Cerebellum (tissue), 4 donors: ENCODE measurements at places on chromosomes 4 and X.

GRCh38 chr4:153645183-153645582 is 38.9 kb upstream of the TLR2 start:
- no peak for DNase-seq

GRCh38 chr4:57605376-57605775 is 495.2 kb upstream of the IGFBP7 start:
- DNase-seq, result no peak

DNA sequence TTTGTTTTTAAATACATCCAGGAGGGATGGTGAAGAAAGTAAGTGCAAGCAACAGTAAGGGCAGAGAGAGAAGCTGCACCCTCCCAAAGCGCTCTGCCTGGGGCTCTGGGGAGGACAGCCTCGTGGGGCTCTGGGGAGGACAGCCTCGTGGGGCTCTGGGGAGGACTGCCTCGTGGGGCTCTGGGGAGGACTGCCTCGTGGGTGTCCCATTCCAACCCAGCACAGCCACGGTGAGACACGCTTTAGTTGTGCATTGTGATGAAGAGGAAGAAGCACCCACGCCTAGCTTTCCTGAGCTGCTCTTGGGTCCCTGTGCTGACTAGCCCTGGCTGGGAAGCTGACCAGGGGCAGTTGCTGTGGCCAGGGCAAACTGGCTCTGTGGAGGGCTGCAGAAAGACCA is 43.1 kb upstream of the SLC25A4 start:
- DNase-seq, result no peak

GRCh38 chr4:3821580-3822229 is 55.5 kb downstream of the ADRA2C start:
- no peak for DNase-seq

DNA sequence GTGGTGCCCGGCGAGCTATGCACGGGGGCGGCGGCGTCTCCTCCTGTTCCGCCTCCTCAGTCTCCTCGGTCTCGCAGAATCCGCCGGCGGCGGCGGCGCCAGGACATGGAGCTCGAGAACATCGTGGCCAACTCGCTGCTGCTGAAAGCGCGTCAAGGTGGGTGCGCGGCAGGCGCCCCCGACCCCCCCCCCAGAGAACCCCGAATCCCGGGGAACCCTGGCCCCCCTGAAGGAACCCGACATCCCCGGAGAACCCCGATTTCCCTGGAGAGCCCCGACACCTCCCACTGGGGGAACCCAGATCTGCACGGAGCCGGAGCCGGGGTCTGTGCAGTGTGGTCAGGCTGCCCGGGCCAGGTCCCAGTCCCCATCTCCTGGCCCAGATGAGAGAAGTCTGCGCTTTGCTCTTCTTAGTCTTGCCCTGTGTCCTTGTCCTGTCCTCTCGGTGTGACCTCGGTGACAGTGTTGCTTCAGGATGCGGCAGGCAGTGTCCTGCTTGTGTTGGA is 648 bp downstream of the GRK4 start:
- DNase-seq, result peak; percentile 60

- DNase-seq, result no peak
Observed at GRCh38 chr4:2888886-2889285, 45.2 kb downstream of the ADD1 start.

- no peak for DNase-seq
Observed at GRCh38 chrX:28659269-28659668, 72.0 kb downstream of the IL1RAPL1 start.

- DNase-seq, result no peak
Observed at GRCh38 chr4:53477038-53477565, 99.7 kb downstream of the FIP1L1 start.

- DNase-seq, result no peak
Observed at GRCh38 chr4:151093203-151093602, 6.2 kb upstream of the RPS3A start.

DNA sequence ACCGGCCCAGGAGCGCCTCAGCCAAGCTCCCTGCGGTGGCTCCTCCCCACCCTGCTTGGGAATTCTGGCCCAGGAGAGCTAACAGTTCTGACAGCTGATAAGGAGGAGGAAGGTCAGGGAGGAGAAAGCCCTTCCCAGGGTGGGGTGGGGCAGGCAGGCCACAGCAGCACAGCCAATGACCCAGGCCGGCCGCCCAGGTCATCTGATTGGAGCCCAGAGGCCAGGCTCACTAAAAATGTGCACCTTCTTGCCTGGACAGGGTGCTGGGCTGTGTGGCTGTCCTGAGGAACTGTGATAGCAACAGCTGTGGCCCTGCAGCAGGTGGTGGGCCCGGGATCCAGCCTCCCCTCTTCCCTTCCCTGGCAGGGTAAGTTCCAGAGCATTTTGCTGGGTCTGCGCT is 17.2 kb upstream of the SH3TC1 start:
- no peak for DNase-seq

GRCh38 chr4:155060873-155061272 is 147.6 kb upstream of the NPY2R start:
- no peak for DNase-seq

DNA sequence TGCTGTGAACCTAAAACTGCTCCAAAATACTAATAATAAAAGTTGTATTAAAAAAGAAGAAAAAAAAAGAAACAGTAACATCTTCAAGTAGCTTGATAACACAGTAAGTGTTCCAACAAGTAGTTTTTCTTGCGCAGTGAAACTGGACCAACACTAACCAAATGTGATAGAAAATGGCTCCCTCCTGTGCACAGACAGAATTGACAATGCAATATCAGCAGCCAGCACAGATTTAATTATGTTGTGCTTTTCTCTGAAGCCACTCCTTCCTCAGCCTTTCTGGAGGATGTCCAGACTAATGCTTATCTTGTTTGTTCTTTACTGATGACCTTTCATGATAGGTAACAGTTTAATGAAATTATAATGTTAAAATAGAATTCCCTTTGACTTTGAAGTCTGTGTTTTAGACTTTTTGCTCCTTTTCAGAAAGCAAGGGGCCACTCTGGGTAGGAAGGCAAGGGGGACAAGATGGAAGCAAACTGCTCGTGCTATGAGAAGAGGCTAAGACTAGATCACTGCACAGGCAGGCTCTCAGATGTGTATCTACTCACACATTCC is 147.1 kb upstream of the RPL34 start:
- no peak for DNase-seq

DNA sequence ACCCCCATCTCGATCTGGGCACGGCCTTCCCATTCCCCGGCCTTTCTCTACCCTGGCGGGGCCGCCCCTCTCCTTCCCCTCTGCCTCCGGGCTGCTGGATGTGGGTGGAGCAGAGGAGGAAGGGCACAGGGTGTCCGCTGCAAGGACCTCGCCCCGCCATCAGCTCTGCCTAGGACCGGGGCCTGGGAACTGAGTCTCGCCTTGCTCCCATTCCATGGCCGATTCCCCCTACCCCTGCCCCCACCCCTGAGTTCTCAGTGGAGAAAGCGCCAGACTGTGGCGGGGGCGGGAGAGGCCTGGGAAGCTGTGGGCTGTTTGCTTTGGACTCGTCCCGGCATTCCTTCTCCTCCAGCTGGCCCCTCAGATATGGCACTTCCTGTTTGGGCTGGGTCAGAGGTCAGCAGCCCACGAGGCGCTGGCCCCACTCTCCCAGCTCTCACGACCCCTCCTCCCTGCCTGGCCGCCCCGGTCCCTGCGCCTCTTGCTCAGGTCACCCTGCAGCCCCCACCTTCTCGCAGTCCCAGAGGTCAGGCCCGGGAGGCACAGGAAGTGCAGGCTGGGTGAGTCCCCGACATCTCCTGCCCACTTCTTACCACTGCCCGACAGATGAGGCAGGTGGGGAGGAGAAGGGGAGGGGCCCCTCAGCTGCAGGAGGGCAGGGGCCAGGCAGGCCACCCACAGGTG is 6.4 kb upstream of the BGN start:
- DNase-seq, result no peak

DNA sequence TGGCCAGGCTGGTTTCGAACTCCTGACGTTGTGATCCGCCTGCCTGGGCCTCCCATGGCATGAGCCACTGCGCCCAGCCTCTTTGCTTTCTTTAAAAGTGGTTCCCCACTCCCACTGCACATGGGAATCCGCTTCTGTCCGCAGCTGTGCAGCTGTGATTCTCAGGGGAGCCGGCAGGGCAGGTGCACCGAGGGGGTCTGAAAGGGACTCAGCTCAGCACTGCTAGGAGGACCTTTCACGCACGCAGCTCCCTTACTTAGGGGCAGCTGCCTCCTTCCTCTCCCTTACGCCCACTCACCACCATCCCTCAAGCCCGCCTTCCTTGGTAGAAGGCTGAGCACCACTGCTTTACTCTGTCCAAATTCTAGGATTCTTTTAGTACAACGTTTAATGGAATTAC is 40.4 kb upstream of the CYP4V2 start:
- no peak for DNase-seq

DNA sequence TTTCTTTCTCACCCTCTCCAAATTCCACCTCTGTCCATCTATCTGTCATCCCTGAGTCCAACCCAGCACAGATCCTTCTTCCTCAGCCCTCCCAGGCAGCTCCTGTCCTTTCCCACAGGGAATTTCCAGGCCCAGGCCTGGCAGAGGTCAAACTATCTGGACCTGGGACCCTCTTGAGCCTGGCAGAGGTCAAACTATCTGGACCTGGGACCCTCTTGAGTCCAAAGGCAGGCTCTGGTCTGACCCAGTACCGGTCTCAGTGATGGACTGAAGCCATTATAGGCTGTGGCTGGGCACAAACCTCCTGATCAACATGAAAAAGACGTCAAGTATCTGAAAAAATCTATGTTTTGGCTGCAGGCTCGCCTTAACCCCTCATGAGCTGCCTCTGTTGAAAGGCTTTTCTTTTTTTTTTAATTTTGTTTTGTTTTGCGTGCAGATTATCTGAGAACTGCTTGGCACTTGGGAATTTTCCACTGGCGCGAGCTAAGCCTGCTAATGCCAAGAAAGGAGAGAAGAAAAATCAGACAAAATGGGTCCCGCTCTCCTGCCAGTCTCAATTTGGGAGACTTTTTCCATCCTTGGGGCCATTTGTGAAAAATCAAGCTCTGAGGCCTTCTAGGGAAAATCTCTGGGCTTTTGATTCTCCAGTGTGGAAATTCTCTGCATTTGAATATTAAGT is 31.2 kb downstream of the MSX1 start:
- no peak for DNase-seq

DNA sequence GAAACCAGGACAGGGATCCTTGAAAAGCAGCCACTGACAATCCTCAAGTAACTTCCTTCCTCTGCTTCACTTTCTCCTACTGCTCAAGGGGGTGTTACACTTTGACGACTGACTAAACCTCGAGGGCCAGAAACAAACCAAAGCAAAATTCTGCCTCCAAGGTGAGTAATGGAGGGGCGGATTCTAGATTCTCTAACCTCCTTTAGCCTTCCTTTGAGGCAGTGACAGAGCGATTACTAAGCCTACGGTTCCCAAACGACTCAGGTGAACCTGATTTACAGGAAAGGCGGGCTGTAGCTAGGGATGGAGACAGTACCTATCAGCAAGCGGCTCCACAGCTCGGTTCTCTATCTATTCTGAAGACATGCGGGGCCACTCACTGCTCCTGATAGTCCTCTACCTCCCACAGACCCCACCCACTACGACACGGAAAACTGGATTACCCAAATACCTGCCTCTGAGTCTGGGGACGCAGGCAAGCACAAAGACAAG is 487 bp downstream of the TBCK start:
- no peak for DNase-seq

- no peak for DNase-seq
Observed at GRCh38 chr4:156969911-156970310, 1.7 kb downstream of the PDGFC start.

DNA sequence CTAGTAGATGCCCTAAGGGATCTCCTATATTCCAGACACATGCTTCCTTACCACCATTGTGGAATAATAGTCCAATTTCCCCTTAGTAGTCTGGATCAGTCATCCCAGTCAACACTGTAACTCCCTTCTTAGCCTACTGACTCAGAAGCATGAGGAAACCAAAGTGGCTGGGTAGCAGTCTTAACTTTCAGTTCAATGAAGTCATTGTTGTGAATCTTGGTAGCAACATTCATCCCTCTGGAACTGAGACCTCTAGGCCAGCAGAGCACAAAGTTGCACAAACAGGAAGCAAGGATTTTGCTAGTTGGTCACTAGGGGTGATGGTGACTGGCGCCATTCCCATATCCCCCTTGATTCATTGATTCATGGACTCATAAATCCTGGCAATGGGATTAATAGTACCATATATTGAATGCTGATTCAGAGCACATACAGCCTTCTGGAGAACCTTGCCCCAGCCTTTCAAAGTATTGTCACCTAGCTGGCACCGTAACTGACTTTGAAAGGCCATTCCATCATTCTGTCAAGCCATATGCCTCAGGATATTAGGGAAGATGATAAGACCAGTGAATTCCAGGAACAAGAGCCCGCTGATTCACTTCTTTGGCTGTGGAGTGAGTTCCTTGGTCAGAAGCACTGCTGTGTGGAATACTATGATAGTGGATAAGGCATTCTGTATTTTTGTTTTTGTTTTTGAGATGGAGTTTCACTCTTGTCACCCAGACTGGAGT is 19.7 kb upstream of the GPAT3 start:
- no peak for DNase-seq

DNA sequence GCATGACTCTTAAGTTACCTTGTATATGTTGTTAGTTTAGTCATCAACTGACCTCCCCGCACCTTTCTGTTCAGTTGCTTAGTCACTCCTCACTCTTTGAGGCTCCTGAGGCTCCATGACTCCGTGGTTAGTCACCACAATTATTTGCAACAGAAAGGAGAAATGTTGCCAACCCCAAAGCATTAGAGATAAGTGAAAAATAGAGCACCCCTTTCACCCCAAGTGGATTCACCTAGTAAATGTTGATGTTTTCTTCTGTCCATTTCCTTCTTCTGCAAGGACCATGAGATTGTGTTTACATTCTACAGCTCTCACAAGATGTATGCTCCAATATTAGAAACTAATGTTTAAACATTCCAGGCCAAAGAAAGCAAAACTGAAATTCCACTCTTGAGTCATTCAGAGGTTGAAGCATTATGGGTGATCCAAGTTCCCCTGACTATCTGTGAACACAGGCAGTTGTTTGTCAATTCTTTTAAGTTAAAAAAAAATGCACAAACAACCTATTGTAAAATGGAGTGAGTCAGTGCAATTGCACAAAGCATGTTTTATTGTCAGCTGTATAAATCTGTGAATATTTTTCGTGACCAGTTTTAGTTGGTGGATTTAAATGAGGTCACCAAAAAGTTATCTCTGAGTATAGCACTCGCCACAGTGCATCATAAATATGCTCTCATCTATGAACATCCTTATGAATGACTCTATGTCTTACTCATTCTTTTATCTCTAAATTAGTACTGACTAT is 552.4 kb upstream of the MAGEB2 start:
- DNase-seq, result no peak

- no peak for DNase-seq
Observed at GRCh38 chrX:44747969-44748368, 95.9 kb upstream of the DUSP21 start.

DNA sequence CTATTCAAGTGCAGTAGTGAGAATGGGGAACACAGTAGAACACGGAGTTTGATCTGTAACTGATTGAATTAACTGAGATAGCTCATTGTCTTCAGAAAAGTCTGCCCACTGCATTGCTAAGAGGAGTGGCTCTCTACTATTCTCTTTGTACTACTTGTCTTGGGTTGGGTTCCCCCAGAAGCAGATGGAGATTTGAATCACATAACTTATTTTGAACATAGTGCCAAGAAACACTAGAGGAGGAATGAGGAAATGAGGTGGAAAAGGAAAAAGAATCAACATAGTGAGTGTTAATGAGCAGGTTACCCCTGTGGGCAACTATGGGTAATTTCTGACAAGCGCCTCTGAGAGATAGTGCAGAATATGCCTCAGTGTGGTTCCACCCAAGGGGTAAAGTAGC is 362.7 kb downstream of the STIM2 start:
- no peak for DNase-seq
